ENCODE measurements at places on chromosomes 2 and 18.

GRCh38 chr2:131584940-131585339, 57.3 kb downstream of the CCDC74A start:
- no peak for DNase-seq

DNA sequence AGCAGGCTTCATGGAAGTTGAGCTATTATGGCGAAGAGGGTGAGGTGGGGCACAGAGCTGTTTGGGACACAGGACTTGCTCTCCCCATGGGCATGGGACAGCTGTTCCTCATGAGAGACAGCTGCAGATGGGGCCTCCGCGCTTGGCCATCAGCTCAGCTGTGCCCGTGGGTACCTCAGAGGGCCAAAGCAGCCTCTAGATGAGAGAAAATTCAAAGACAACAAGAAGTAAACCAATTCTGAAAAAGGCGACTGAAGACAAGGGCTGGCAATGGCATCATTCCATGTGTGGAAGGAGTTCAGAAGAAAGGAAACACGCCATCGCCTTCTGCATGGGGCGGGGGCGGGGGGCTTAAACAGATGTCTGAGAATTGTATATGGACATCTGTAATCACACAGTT, 136.2 kb downstream of the BCL2 start:
- DNase-seq: no peak

- DNase-seq: no peak
These were observed 33.6 kb downstream of the MROH2A start for GRCh38 chr2:233811732-233812131.

GRCh38 chr2:177353187-177353478, 39.4 kb upstream of the AGPS start:
- no peak for DNase-seq

DNA sequence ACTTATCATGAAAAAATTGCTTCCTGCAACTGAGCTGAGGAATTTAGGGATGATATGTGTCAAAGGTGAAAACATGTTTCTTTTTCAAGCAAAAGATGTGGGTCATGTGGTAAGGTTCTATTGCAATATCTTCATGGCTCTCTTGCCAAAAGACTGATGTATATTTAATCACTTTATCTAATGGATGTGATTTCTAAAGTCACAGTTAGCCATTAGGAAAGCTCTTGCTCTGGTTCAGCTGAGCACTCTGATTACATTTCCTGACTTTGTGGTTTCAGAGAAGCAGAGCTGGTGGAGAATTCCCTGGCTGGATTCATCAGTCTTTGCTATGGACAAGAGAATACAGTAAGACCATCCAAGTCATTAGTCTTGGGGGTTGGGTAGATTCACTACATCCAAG, 24.4 kb downstream of the SCN9A start:
- no peak for DNase-seq

- no peak for DNase-seq
These were observed 134.4 kb downstream of the GULP1 start for GRCh38 chr2:188426121-188426520.

DNA sequence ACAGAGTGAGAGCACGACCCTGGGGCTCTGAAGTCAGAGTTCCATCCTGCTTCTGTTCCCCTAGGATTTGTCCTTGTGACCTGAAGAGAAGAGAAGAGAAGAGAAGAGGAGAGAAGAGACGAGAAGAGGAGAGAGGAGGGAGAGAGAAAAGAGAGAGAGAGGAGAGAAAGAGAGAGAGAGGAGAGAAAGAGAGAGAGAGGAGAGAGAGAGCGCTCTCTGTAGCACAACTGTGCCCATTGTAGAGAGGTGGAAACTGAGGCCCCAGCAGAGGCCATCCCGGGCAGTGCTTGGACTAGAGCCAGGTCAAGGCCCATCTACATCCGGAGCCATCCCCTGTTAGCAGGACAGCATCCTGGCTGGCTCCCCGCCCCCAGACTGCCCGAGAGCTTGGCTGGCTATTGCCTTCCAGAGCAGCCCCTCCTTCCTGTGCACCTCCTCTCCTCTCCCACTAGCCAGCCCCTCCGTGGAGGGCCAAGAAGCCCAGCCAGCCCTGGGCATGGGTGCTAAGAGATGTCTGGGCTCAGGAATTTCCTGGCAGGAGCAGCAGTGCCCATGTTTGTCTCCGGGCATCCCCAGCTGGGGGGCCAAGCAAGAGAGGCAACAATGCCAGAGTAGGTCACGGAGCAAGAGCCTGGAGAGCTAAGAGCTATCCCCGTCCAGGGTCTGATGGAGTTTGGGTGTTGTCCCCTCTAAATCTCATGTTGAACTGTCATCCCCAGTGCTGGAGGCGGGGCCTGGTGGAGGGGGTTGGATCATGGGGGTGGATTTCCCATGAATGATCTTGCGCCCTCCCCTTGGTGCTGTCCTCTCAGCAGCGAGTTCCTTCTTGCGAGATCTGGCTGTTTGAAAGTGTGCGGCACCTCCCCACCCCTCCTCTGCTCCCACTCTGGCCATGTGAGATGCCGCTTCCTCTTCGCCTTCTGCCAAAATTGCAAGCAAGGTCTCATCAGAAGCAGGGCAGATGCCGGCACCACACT, 18.2 kb upstream of the GPR55 start:
- no peak for DNase-seq

GRCh38 chr2:68412127-68412819, 47.2 kb downstream of the PLEK start:
- DNase-seq: no peak
